ENCODE measurements at places on chromosomes 11 and 22.

- DNase-seq = no peak
Observed at GRCh38 chr22:42889304-42889703, 32.2 kb upstream of the ARFGAP3 start.

DNA sequence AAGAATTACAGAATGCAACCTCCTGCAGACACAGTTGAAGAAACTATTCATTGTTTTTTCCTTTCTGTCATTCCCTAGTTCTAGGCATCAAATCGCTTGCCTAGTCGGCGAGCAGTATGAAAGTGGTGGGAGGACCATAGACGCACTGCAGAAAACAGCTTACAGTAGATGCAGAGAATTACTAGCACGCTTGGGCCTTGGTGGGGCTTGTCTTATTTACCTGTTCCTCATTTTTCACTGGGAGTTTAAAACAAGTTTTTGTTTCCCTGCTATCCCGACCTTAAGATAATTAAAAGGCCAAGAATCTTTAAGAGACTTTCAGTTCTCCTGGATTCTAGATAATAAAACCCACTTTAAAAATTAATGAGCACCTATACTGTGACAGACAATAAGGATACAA lies 713 bp upstream of the ARL14EP start:
- no peak for DNase-seq

DNA sequence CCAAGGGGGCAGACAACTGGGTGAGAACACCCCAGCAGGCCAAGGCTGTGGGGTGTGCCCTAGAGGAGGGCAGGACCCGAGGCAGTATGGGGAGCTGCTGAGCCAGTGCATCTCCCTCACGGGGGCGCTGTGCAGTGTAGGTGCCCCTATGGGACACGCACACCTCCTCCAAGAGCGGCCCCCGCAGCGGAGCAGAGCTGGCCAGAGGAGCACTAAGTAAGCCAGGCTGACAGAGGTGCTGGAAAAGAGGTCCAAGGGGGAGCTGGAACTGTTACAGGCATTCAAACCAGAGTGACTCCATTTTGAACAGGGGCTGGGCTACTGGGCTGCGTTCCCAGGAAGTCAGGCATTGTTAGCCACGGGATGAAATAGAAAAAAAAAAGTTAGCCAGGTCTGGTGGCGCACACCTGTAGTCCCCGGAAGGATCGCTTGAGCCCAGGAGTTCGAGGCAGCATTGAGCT lies 41.8 kb downstream of the TST start:
- no peak for DNase-seq

GRCh38 chr22:45878051-45878781 lies 98.7 kb downstream of the WNT7B start:
- DNase-seq = peak; percentile 37

DNA sequence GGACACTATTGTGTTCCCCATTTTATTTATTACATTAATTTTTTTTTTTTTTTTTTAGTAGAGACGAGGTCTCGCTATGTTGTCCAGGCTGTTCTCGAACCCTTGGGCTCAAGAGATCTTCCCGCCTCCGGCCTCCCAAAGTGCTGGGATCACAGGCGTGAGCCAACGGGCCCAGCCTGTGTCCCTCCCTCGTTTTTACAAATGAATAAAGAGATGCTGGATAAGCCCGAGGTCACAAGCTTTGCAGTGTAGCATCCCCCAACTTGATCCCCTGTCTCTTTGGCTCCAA lies 297 bp upstream of the MTFP1 start:
- DNase-seq = no peak

- DNase-seq = no peak
Observed at GRCh38 chr11:98772893-98773292, 247.9 kb upstream of the CNTN5 start.
